Ecto neural progenitor cell (in vitro differentiated cells): ENCODE measurements at places on chromosomes 1 and 21.

- DNase-seq, result no peak
These were observed 198.8 kb downstream of the COL24A1 start for GRCh38 chr1:85957760-85958159.

DNA sequence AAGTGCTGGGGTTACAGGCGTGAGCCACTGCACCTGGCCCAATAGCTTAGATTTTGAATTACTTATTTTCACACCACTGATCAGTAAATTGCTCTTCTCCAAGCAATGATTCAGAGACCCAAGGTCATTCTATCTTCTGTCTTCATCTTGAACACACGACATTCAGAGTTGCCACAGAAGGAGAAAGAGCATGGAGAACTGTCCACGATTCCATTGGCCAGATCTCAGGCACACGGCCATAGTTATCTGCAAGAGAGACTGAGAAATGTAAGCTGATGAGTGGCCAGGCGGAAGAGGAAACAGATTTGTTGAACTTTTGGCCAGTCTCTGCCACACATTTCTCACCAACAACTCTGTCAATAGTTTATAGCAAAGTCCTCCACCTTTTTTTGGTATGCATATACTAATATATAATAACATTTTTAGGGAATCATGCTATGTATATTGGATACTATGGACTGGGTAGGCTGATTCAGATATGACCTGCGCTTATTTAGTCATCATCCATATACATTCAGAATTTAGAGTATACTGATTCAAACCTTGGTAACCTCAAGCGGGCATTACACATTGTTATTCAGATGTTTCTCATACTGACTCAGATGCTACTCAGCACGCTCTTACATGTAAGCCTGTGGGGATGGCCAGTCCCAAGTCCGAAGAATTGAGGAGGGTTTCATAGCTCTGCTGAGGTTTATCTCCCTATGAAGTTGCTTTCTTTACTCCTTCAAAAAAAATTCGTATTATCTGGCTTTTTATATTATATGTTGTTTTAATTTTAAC is 25.5 kb upstream of the CAP1 start:
- DNase-seq, result no peak

DNA sequence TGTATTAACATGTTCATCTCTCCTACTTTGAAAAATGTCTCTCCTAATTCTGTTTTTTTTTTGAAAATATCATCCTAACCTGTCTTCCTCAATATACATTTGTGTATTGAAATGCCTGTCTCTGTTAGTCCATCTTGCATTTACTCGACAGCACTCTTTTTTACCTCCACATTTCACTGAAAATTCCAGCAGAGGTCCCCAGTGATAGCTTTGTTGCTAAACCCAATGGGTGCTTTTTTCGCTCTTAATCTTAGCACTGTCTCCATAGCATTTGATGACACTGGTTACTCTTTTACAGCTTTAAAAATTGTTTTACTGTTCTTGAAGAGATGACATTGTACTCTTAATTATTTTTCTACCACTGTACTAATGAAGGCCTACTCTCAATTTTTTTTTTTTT is 10.8 kb downstream of the OSBPL9 start:
- DNase-seq, result no peak

GRCh38 chr1:38038861-38039260 is 7.7 kb downstream of the POU3F1 start:
- DNase-seq, result no peak

GRCh38 chr1:23506376-23507107 is 22.6 kb upstream of the ASAP3 start:
- no peak for DNase-seq

DNA sequence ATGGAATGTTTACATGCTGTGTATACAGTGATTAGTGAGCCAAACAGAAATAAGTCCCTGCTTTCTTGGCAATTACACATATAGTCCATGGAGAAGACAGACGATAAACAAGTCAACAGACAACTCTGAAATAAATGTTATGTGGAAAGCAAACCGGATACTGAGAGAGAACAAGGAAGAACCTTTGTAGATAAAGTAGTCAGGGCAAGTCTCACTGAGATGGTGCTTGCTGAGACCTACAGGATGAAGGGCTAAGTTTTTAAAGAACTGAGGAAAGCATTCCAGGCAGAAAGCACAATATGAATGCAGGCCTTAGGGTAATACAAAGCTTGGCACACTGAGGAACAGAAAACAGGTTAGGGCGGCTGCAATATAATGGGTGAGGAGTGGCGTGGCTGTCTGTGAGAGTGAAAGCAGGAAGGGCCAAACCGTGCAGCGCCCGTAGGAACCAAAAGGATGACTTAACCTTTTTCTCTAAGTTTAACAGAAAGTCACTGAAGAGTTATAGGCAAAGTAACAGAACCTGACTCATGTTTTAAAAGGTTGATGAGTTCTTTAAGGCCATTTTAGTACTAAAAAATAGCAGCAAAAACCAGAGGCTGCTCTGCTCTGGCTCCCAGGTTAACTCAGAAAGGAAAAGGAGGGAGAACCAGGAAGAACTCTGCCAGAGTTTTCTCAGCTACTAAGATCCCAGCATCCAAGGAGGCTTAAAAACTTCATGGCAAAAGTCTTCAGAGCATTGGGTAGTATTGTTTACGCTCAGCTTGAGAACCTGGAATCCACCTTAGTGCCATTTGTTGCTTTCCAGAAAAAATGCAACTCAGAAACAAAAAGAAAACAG is 8.7 kb upstream of the TTF2 start:
- DNase-seq, result no peak

DNA sequence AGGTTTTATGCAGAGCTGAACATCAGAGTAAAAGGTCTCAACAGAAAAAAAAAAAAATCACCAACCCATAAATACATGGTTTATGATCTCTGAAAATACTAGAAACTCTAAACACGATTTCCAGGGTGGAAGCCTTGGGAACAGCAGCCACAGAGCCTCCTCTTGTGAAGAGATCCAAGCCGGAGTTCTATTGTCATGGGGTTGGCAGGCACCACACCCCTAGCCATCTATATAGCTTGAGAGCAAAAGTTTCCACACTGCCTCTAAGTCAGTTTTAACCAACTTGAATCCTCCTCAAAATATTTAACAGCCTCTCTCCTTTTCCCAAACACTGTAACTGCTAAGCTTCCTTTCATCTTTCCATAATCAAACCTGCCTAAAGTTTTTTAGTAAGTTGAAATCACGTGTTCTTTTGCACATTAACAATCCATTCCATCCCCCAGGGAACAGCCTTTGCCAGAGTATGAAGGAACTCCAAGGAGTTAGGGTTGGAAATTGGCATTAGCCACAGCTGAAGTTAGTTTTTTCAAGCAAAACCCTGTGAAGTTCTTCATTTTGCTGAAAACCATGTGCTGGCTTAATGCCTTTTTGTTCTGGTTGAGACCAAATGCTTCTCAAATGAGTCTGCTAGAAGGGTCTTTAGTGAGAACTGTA is 13.8 kb upstream of the SEC16B start:
- no peak for DNase-seq

GRCh38 chr1:163570071-163570470 is 248.3 kb downstream of the NUF2 start:
- no peak for DNase-seq

GRCh38 chr1:223513309-223513708 is 120.1 kb downstream of the CCDC185 start:
- no peak for DNase-seq

DNA sequence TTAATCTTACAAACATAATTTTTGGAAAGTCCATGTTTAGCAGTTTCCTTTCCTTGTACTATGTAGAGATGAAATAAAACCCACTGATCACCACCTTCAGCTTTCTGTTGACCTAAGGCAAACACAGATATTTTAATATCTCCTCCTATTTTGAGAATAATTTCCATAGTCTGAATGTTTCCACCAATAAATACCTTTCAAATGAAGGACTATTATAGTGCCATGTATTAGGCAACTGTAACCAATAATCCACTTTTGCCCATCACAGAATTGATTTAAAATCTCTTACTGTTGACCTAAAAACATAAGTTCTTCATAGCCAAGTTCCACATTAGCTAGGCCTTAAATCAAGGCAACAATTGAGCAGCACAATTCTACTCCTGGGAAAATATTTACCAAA is 1.8 kb downstream of the CDC42BPA start:
- no peak for DNase-seq

- DNase-seq, result no peak
These were observed 47.1 kb upstream of the ARHGAP29 start for GRCh38 chr1:94284476-94284875.

DNA sequence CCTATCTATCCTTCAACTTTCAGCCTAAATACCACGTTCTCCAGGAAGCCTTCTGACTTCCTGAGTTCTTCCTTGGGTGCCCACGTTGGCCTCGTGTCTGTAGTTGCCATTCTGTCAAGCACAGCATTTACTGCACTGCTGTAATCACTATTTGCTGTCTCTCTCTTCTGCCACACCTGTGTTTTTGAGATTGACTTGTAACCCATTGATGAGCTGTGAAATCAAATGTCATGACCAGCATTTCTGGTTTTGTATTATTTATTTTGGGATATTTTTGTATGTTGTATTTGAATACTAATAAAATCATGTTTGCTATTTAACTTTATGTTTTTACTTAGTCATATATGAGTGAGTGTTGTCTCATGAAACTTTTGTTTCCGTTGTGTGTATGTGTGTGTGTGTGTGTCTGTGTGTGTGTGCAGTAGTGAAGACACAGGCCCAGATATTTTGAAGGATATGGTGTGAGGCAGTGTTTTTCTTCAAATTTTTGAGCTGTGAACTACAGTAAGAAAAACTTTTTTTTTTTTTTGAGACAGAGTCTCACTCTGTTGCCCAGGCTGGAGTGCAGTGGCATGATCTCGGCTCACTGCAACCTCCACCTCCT is 126.2 kb upstream of the SERBP1 start:
- DNase-seq, result no peak

GRCh38 chr1:52552505-52553361 is at the start of gene TUT4:
Gene TUT4, minus strand, starts transcription at chr1:52553092. Its CDS starts 26,812 bp downstream, at chr1:52526280.
- peak; percentile 94 for DNase-seq

GRCh38 chr1:226609836-226610455 is 61.4 kb downstream of the STUM start:
- DNase-seq, result no peak

- no peak for DNase-seq
These were observed 80.4 kb upstream of the ADAMTS5 start for GRCh38 chr21:27047283-27047657.

GRCh38 chr1:6303397-6304012 is 42.6 kb upstream of the GPR153 start:
- DNase-seq, result no peak

- no peak for DNase-seq
These were observed 41.0 kb downstream of the NENF start for GRCh38 chr1:212473729-212474128.

GRCh38 chr1:148010527-148010926 is 82.3 kb downstream of the GPR89B start:
- no peak for DNase-seq

DNA sequence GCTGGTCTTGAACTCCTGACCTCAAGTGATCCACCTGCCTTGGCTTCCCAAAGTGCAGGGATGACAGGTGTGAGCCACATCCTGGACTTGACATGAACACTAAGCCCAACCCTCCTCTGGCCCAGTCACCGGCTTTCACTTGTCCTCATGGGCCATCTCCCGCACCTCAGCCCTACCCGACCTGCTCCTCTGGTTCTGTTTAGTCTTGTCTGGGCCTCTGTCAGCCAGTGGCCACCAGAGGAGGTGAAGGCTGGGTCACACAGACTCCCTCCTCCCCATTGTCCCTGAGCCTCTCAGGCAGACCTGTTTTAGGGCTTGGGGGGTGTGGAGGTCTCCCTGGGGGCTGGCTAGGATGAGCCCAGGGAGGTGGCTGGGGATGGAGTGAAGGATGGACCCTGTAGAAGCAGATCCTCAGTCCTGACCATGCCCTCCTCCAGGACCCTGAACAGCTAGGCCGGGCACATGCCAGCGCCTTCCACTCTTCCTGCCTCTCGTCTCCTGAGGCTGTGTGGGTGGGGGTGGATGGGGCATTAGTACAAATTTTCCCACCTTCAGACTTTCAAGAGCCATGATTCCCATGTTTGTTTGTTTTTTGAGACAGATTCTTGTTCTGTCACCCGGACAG is 26.1 kb upstream of the UMODL1 start:
- no peak for DNase-seq

- DNase-seq, result no peak
These were observed 1.7 kb upstream of the ATP1A4 start for GRCh38 chr1:160149716-160150115.

- DNase-seq, result no peak
These were observed 349.1 kb downstream of the SETD4 start for GRCh38 chr21:35711213-35711612.

DNA sequence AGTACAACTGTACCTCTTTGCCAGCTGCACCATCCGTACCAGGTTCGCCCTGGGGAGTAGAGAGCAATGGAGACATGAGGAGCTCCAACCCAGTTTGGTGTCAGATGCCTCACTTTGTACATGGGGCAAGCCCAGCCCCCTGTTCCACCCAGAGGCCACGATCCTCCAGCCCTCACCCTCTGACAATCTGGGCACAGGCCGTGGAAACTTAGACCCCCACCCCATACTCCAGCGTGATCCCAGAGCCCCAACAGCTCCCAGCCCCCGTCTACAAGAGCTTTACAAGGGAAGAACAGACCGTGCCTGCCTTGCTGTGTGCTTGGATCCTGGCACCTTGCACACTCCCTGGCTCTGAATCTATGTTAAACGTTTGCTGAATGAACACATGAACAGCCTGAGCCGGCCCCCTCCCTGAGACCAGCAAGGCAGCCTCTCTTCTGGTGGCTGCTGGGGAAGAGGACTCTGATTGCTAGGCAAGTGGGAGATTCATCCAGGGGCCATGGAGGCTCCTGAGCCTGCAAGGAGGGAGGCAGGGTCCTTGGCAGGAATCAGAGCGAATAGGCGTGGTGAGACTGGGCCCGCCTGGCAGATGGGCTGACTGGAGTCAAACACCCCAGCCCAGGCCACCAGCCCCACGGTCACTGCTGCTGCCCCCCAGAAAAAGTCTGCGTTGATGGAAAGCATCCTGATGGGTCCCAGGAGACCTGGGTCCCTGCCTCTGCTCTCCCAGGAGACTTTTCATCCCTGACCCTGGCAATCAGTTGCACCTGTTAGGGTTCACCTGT is 12.5 kb upstream of the PEF1 start:
- no peak for DNase-seq

GRCh38 chr1:9680828-9681227 is 29.3 kb downstream of the PIK3CD start:
- no peak for DNase-seq

- DNase-seq, result no peak
These were observed 90.5 kb downstream of the LAMC2 start for GRCh38 chr1:183276386-183277080.

DNA sequence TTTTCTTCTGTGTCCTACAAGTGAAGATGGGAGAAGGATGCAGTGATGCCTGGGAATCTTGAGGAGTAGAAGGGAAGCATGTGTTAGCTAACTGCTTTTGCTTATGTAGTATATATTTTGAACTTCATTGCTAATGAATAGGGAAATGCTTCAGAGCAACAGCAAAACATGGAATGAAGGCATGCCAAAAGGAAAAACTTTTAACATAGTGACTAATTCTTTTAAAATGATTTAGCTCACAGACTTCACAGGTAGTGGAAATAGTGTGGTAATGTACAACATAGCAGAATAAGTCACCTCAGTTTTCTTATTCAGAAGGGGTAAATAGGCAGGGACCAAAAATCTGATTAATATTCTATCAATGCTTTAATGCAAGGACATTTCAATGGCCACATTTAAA is 95.5 kb downstream of the LYPLAL1 start:
- DNase-seq, result no peak
